Stimulated activated CD8-positive, alpha-beta memory T cell treated with anti-CD3 and anti-CD28 coated beads, Interleukin-15, amount 100 ng/mL, for 24 hours (primary cell): ENCODE measurements at places on chromosomes 4 and X.

- DNase-seq: no peak
Measured at GRCh38 chr4:184613405-184613804, 35.8 kb downstream of the CASP3 start.

GRCh38 chrX:21374994-21375707, 933 bp downstream of the CNKSR2 start:
- DNase-seq: no peak

DNA sequence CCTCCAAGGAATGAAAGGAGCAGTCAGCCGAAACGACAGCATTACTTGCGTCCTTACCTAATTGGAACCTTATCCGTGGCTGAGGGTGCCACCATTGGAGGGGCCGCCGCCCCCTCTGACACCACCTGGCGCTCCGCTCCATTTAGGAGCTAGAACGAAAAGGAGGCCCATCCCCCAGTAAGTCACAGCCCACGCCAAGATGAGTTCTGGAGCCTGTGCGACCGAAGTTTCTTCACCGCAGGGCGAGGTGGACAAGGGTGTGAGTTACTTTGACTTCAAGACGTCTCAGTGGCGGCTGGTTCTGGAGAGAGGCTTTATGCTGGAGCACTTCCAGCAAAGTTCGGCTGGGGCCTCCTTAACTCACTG, 729 bp upstream of the IRF2 start:
- peak; percentile 34 for DNase-seq

DNA sequence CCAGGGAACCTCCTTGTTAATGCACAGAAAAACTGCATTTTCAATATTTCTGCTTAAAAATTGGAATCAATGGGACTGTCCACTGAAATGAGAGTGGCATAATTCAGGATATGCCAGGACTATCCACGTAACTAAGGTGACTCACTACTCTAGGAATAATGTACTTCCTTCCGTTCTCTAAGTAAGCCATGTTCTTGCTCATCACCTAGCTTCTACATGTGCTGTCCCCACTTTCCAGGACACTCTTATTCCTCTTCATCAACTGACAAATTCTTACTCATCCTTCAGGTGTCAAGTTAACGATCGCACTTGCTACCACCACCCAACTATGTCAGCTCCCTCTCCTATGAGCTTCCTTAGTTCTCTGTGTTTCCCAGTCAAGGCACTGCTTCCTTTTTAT, 342.8 kb upstream of the F9 start:
- DNase-seq: no peak

DNA sequence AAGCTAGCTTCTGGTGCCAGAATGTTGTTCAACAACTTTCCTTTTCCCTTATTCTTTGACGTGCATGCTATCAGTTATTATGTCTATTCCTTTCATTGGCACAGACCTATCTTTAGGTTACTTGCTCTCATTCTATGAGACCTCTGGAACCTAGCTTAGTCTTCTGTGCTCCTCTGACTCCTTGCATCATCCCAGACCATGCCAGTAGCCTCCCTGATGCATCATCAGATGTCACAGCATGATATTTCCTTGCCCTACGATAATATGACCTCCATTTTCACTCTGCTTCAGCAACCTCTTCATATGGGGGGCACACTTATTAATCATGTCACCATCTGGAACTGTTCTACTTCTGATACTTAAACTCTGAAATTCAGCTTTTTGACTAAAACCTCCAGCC, 37.2 kb downstream of the CLCN5 start:
- DNase-seq: no peak
